Stimulated activated CD4-positive, alpha-beta T cell treated with anti-CD3 and anti-CD28 coated beads, TNF-alpha, amount 100 ng/mL, for 1 hour (primary cell): ENCODE measurements at places on chromosomes 5 and 9.

DNA sequence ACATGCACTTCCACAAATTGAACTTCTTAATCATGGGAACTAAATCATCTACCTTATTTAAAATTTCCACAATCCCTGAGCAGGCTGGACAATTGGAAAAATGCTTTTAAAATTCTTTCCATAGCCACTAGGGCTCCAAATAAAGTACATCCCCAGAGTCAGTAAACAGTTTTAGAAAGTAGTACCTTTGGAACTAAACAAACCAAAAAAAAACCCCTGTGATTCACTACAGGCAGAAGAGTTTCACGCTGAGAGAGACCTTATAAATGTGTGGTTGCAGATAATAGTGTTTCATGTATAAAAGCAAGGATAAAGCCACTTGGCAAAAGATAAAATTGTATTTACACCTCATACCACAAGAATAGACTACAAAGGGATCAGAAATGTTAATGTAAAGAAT is 11.8 kb upstream of the HMGCR start:
- no peak for DNase-seq

- no peak for DNase-seq
Observed at GRCh38 chr5:65813174-65813573, 91.2 kb downstream of the NLN start.

DNA sequence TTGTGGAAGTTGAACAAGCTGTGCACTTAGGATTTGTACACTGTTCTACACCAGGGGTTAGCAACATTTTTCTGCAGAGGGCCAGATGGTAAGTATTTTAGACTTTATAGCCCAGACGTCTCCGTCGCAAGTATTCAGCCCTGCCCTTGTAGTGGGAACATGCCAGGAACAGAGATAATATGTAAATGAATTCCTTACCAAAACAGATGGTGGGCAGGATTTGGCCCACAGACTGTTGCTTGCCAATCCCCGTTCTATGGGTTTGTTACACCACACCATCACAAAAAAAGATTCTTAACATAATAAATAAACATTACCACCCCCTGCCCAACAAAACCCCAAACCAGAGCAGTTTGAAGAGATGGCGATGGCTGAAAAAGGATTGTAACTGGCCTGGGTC is 74.3 kb downstream of the AMBP start:
- DNase-seq: no peak

- no peak for DNase-seq
Observed at GRCh38 chr9:81112627-81113452, 576.5 kb downstream of the TLE1 start.

- no peak for DNase-seq
Observed at GRCh38 chr9:125527471-125528002, 179.5 kb downstream of the MAPKAP1 start.

GRCh38 chr9:100285601-100286000 is 67.1 kb downstream of the TEX10 start:
- no peak for DNase-seq

- no peak for DNase-seq
Observed at GRCh38 chr5:180059326-180059725, 12.2 kb downstream of the RNF130 start.

DNA sequence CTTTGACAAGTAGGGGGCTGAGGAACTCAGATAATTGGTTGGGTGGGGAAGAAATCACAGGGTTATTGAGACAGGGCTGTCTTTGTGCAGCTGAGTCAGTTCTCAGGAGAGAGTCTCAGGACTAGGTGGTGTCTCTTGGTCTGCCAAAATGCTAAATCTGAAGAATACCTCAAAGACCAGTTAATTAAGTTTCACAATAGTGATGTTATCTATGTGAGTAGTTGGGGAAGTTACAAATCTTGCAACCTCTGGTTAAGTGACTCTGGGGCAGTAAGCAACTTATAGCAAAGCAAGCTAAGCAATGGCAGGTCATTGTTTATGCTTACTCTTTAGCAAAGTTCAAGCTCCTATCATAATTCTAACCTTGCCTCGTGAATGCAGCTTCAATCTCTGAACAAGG is 53.6 kb downstream of the GIN1 start:
- DNase-seq: no peak

- peak; percentile 53 for DNase-seq
Observed at GRCh38 chr5:140244525-140245025, 58.3 kb downstream of the PFDN1 start.

DNA sequence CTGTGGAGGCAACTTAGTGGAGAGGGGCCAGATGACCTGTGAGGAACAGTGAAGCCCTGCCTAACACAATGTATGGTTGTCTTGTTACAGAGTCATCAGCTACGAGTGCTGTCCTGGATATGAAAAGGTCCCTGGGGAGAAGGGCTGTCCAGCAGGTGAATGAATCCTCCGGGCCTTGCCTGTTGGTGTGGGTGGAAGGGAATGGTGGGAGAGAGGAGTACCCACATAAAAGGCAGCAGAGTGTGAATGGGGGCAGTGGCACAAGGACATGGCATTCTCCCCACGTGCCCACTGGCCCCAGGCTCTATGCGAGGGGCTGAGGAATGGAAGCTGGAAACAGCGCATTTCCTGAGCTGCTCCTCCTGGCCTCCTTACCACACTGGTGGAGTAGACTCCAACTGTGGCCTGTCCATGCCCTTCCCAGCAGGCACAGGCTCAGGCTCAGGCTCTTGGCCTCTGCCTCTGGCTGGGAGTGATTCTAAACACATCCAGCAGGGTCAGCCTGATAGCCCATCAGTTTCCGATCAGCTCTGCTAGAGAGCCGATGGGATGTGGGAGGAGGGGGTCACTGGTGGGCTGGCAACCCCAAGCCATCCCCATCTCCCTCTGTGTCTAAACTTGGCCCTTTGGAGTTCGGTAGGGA is 15.3 kb downstream of the TGFBI start:
- no peak for DNase-seq

GRCh38 chr5:58043032-58043945 is 416.6 kb downstream of the PLK2 start:
- DNase-seq: no peak

DNA sequence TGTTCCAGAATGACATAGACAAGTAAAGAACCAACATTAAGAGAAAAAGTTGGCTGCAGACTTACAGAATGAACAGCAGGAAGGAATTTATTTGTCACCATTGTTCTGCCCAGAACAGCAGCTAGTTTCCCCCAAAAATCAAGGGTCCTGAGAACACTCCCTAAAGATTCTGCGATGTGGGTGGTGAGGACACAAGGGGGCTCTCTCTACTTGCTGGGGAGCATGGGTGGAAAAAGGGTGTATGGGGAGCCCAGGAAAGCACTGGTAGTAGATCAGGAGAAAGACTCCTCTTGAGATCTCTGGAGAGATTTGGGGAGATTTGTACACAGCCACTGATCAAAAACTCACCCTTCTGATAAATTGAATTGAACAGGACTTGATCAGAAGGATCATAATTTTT is 316.5 kb downstream of the KCTD16 start:
- no peak for DNase-seq

DNA sequence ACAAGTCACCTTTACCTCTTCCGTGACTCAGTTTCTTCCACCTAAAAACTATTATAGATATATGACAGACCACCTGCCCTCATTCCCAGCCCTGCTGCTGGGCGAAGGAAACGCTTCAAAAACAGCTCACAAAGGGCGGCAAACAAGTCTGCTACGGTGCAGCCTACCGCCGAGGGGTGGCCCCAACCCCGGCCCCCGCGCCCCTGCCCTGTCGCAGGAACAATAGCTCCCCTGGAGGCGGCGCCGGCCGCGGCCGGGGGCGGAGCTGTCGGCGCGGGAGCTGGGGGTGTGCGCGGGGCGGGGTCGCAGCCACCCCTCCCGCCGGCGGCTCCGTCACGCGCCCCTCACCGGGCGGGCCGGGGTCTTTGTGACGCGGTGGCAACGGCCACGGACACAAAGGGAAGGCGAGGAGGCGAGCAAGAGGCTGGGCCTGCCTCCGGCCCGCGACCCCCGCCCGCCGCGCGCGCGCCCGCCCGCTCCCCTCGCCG is at the start of gene TMEFF1:
Gene TMEFF1, plus strand, starts transcription at position 362 of the 488 bp plus-strand sequence. CDS start 396 bp downstream, outside the sequence.
- no peak for DNase-seq

DNA sequence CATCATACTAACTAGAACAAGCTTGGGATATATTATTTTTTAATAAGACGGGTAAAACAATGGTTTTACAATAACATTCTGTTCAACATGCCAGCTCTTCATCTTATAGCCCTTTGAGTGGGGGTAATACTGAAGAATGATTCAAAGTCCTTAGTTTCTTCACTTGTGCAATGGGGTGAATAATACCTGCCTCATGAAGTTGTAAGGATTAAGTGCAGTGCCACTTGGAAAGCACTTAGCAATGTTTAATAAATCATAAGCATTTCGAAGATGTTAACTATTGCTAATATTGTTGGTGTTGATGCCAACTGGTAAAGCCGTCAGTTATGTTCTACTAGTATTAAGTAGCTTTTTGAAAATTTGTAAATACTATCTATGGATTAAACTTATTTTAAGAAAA is 38.0 kb downstream of the TNPO1 start:
- no peak for DNase-seq

DNA sequence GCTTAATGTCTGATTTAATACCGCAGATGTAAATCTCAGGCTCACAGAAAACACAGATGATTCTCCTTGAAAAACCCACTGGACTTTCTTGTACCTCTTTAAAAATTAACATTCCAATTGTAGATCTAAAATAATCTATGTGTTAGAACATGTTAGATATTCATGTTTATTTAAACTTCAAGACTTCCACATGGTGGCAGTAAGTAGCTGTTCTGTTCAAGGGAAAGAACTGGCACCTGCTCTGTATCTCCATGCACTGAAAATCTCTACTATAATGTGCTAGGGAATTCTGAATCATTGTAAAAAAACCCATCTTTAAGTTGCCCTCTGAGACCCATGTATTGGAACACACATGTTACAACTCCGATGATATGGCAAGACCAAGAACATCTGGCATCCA is 366.9 kb downstream of the DMRTA1 start:
- no peak for DNase-seq

DNA sequence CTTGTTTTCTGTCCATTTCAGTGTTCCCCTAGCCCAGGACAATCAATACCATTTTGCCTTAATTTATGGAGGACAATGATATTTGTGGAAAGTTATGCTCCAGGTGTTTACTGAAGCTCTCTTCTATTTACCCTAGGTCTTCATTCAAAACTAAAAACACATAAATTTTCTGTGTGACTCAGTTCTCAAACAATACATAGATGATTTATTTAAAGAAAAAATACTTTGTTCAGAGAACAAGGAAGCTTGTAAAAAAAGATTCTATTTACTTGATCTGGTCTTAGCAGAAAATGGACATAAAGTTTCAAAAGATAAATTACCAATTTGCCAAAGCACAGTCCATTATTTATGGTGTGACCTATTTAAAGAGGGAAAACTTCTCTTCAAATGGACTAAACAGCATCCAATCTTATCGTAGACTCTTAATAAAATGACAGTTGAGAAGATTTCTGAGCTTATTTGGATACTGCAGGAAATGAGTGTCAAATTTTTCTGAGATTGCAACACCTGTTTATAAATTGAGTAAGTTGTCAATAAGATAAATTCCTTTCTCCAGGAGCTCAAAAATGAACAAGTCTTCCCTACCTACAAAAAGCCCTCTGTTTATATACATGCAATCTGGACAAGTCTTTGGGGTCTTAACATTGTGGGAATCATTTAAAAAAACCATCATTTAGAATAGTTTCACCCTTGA is 627.2 kb downstream of the PSAT1 start:
- DNase-seq: no peak

DNA sequence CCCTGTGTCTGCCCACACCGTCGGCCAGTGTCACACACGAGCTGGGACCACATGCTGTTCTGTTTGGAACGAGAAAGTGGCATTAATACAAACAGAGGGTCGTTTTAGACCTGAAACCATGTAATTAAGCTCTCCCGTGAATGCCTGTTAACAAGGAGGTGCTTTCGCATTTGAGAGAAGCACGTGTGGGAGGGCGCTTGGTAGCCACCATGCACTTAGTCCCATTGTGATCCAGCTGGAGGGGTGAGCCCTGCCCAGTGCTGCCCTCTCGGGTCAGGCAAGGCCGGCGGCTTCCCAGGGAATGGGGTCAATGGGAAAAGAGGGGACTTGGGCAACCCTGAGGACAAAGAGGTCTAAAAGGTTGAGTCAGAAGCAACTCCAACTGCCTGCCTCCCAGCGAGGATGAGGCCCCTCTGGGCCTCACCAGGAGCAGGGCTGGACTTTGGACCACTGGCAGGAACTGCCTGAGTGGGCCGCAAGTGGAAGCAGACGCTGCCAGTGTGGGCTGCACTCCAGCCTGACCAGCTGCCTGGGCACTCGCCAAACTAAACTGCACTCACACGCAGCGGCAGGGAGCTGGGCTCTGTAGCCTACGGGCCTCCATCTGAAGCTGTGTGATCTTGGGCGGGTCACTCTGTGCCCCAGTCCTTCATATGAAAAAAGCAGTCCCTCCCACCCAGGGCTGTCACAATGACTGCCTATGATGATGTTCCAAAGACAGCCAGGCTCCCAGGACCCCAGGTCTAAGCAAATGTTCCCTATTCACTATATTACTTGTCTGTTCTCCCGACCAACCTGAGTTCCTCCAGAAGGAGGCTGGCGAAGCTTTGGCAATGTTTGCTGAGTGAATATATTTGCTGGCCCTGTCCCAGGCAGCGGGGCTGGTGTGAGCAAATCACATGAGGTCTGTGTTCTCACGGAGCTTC is 195.7 kb downstream of the CDK5RAP2 start:
- DNase-seq: no peak

DNA sequence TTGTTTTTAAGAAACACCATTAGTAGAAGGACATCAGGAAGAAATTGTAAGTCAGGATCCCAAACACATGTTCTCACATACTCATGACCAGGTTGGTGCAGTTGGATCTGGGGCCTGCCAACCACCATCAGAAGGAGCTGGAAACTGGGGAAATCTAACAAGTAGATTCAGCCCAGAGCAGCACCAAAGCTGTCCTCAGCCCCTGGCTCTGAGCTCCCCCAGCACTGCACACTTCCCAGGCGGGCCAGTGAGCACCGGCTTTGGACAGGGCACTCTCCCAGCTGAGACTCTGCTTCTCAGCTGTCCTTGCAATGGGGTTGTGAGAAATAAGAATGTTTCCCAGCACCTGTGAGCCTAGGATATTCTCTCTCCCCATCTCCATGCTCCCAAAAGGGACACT is 162.5 kb downstream of the PAX5 start:
- DNase-seq: no peak

DNA sequence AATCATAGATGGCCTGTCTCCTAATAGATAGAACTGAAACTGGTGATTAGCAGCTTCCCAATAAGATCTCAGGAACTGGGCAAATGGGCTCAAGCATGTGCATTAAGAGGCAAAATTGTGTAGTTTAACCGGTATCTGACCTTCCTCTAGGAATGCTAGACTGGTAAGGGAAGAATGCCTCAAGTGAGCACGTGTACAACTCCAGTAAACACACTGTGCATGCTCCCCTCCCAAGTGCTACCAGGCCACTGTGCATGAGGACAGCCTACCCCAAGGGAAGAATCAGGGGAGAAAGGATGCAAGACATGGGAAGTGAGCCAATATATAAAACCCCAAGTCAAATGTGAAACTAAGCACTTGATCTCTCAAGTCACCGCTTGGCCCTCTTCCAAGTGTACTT is 1157.4 kb upstream of the CDH18 start:
- DNase-seq: no peak
